Testis (tissue), 5 donors: ENCODE measurements at places on chromosomes 4 and X.

DNA sequence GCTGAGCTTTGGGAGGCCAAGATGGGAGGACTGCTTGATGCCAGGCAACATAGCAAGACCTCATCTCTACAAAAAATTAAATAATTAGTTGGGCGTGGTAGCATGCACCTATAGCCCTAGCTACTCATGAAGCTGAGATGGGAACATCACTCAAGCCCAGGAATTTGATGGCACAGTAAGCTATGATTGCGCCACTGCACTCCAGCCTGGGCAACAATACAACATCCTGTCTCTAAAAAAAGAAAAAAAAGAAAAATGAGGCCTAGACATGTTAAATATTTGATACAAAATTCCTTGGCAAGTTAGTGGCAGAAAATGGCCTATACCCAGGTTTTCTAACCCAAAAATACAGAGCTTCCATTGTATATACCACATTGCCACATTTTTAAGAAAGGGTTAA is 88.1 kb upstream of the MAB21L2 start:
- DNase-seq = no peak

DNA sequence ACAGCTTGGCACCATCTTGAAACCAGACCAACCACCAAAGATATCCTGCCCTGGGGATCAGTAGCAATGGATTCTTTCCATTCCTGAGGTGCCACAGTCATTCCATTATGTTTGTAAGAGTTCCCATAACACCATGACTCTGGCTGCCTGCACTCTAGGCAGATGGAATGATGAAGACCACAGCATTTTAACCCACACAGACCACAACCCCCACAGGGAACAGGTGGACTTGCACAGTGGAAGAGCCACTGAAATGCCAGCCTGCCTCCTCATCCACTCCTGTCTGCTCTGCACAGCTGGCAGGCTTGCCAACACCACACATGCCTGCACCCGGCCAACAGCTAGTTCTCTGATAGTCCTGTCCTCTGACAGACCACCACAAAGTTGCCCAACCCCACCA is 2362.2 kb upstream of the AGA start:
- DNase-seq = no peak

DNA sequence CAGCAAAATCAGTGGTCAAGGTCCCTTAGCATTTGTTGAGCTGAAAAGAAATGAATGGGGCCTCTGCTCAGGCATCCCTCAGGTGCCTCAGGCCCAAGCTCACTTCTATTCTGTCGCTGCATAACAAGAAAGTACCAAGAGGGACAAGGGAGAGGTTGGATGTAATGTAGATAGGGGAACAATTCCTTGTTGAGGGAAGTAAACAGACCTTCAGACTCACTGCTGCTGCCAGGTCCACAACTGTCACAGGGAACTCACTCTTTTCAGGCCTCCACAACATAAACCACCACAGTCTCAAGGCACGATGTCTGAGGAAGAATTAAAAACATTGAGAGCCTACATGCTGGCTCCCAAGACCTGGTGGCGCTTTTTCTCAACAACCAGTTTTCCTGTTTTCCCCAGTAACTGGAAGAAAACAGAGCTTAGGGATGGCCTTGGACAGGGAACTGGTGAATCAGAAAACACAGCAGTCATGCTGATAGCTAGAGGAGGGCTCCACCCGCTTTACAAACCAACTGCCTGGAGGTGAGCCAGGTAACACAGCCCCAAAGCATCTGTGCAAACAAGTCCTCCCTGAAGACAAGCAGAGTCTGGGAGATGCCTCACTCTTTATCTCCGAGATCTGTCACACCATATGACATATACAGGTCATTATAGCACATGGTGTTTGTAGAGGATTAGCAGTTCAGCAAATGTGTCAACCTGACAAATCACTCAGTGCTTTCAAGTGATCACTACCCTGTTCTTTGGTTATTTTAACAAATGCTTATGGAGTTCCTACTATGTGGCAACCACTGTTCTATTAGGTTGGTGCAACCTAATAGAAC is 14.3 kb upstream of the AWAT1 start:
- peak; percentile 31 for DNase-seq

- DNase-seq = peak; percentile 75
These were observed 824.0 kb downstream of the STIM2 start for GRCh38 chr4:27684610-27685011.

- no peak for DNase-seq
These were observed 11.6 kb upstream of the MAGEB17 start for GRCh38 chrX:16155581-16156096.

- no peak for DNase-seq
These were observed 253.9 kb upstream of the NOCT start for GRCh38 chr4:138761638-138762220.

- DNase-seq = no peak
These were observed 16.4 kb downstream of the TASL start for GRCh38 chrX:30561191-30561590.

DNA sequence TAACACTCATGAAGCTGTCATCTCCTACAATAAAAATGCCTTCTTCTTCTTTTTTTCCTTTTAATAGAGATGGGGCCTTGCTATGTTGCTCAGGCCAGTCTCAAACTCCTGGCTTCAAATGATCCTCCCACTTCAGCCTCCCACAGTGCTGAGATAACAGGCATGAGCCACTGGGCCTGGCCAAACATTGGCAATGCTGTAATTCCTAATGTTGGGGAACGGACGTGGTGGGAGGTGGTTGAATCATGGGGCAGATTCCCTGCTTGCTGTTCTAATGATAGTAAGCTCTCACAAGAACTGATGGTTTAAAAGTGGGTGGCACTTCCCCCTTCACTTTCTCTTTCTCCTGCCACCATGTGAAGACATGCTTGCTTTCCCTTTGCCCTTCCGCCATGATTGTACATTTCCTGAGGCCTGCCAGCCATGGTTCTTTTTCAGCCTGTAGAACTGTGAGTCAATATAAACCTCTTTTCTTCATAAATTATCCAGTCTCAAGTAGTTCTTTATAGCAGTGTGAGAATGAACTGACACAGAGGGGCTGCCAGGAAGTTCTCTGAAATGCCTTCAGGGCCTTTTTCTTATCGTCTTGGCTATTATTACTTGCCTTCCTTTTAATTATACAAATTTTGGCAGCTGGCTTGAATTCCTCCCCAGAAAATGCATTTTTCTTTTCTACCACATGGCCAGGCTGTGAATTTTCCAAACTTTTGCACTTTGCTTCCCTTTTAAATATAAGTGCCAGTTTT is 93.0 kb downstream of the CENPC start:
- DNase-seq = no peak
